Thoracic aorta (tissue), 2 donors: ENCODE measurements at places on chromosomes 1 and 21.

GRCh38 chr1:25795211-25795610 lies 4.8 kb upstream of the SELENON start:
- DNase-seq = no peak
- H3K27ac ChIP-seq = no peak overlapping the region
- no peaks in the 10 kb centered on the region for H3K36me3 ChIP-seq
- peaks cover 18% of the 10 kb centered on the region for H3K4me1 ChIP-seq
- no peak overlapping the region for H3K4me3 ChIP-seq

DNA sequence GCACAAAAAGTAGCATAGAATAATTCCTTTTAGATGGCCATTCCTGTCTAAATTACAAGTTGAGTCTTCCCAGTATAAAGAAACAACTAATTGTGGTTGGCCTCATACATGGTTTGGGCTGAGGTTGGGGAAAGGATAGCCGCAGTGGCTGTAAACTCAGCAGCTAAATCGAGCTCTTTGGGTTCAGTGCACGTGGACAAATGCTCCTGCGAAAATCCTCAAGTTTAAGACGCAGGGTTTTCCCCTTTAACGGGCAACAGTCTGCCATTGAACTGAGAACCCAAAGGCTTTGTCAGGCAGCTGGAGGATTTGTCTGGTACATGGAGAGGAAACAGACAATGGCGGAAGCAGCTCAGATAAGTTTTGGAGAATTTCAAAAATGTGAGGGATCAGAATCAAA lies 331.9 kb downstream of the TGFB2 start:
- no peaks in the 10 kb centered on the region for H3K27me3 ChIP-seq
- H3K4me3 ChIP-seq = no peak overlapping the region
- no peaks in the 10 kb centered on the region for H3K36me3 ChIP-seq
- H3K4me1 ChIP-seq = no peaks in the 10 kb centered on the region

DNA sequence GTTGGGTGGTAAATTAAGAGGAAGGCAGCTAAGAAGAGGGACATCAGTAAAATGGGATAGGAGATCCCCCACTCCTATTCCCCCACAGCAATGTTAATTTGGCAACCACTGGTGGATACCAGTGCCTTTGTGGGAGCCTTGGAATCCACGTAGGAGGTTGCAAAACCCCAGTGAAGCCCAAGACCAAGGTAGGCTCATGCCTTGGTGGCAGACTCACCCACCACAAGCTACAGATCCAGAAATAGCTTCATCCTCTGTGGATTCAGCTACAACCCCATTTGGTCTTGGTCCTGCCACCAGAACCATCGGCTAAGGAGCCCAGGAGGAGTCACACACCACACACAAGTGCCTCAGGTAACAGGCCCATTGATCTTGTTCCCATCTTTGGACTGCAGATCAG lies 21.0 kb downstream of the VTCN1 start:
- DNase-seq = no peak
- no peak overlapping the region for H3K4me3 ChIP-seq
- H3K4me1 ChIP-seq = no peaks in the 10 kb centered on the region
- no peak overlapping the region for H3K27ac ChIP-seq

GRCh38 chr1:232306269-232306961 lies 323.5 kb downstream of the SIPA1L2 start:
- peaks cover 28% of the 10 kb centered on the region for H3K4me1 ChIP-seq
- no peaks in the 10 kb centered on the region for H3K27me3 ChIP-seq
- H3K36me3 ChIP-seq = no peaks in the 10 kb centered on the region

DNA sequence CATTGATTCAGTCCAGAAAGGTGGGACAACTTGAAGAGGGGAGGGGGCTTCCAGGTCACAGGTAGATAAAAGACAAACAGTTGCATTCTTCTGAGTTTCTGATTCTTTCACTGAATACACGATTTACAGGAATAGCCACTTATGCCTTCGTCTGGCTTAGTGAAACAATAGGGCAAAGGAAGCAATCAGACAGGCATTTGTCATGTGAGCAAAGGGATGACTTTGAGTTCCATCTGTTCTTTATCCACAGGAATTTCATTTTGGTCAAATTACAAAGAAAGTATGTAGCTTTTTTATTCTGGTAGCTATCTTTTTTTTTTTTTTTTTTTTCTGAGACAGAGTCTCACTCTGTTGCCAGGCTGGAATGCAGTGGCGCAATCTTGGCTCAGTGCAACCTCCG lies 202.5 kb downstream of the TTLL7 start:
- H3K4me1 ChIP-seq = peaks cover 12% of the 10 kb centered on the region
- H3K27ac ChIP-seq = no peak overlapping the region
- no peak overlapping the region for H3K4me3 ChIP-seq
- no peaks in the 10 kb centered on the region for H3K27me3 ChIP-seq

DNA sequence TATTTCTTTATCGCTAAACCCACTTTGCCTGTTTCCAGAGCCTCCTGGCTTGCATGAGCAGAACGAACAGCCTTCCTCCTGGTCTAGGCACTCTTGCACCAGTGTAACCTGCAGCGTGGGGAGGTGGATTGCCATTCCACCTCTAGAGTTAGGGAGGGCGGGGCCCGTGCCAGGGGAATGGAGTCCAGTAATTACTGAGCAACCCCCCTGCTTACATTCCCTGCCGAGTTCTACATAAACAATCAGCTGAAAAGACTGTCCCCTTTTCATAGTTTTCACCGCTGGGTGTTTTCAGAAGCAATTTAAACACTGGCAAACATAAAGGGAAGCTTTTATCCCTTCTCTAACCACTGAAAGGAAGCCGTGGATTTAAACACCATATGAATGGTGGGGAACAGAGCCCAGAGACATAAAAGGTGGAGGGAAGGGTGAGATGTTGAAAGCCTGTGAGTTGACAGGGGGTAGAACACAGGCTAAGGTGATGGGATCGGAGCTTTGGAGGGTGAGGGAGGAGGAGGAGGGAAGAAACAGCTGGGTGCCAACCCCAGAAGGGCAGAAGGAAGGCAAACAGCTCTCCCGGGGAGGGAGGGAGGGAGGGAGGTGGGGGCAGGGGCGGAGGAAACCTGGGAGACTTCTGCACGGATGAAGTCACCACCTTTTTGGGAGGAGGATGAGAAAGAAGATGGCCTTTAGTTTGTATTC lies 68.0 kb upstream of the WDR26 start:
- H3K4me1 ChIP-seq = peaks cover 46% of the 10 kb centered on the region
- H3K27me3 ChIP-seq = no peaks in the 10 kb centered on the region
- H3K27ac ChIP-seq = peak overlapping the region; percentile 71

GRCh38 chr1:61865646-61866220 lies 123.5 kb downstream of the PATJ start:
- H3K4me1 ChIP-seq = no peaks in the 10 kb centered on the region
- H3K27ac ChIP-seq = no peak overlapping the region
- no peaks in the 10 kb centered on the region for H3K27me3 ChIP-seq
- H3K4me3 ChIP-seq = no peak overlapping the region
- DNase-seq = no peak

GRCh38 chr1:23196627-23197328 lies 20.5 kb downstream of the HTR1D start:
- no peaks in the 10 kb centered on the region for H3K4me1 ChIP-seq
- no peaks in the 10 kb centered on the region for H3K27me3 ChIP-seq
- no peak for DNase-seq
